ENCODE measurements at places on chromosomes 12 and 14.

DNA sequence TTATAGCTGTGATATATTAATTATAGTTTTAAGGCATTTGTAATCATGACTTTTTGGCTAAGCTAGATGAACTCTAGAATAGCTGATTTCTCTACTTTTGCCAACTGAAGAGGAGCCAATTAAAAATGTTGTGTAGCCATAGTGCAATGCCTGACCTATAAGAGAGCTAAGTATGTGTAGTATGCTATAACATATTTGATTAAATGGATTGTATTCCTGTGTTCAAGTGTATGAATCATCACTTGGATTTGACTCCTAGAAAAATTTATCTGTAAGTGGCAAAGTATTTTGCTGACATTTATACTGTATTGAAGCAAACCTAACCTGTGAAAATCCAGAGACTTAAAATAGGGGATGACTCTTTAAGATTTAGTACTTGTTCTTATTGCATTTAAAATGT lies 34.2 kb downstream of the PCNX4 start:
- no peak for DNase-seq

- DNase-seq = peak; percentile 92
Observed at GRCh38 chr14:104972301-104973134, 5.7 kb downstream of the AHNAK2 start.

- peak; percentile 28 for DNase-seq
Observed at GRCh38 chr14:59020382-59020781, 168.1 kb upstream of the DAAM1 start.

GRCh38 chr12:57435293-57435692 lies 709 bp downstream of the INHBC start:
- no peak for DNase-seq
